ENCODE measurements at places on chromosomes 3 and 15. TPM values are rescaled to one million over a fixed set of nuclear protein-coding genes. Genes with fewer than 3 reads are reported as not detected.

TRIM42 gene
- not detected for total RNA-seq

CYP1A1 gene
- total RNA-seq = 1.1 TPM

ASB14 gene
- total RNA-seq = not detected

CSPG5 gene
- total RNA-seq = 0.29 TPM

ANP32A gene
- 190 TPM for total RNA-seq

CLDN18 gene
- total RNA-seq = not detected

DNA sequence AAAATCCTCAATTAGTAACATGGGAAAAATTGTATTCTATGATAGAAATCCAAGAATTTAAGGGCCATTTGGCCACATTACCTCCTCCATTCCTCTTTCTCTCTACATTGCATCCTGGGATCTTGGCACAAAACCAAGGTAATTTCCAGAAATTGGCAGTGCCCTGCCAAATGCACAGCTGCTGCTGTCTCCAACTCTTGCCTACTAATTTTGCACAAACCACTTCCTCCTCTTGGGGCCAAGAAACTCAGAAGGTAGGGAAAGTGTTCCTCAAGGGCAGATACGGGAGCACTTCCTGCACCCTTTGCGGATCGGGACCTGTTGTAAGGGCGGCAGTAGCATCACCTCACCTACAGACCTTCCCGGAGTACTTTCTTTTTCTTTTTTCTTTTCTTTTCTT is 57.8 kb downstream of the MAP3K13 start:
- no peak for DNase-seq

DNA sequence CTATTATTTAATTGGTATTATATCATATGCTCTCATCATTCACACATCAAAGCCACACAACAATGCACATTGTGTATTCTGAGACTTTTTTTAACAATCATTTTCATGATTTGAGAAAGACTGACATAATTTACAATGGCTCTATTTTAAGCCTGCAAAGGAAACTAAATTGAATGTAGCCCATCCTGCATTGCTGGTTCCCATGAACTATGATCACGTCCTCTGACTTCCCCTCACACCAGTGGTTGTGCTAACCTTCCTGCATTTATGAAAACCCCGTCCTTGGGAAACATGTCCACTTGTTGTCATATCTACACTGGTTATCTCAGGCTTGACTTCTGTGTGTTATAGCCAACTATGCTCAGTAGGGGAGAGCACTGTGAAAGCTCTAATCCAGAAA is 546.2 kb downstream of the MECOM start:
- no peak for DNase-seq

GRCh38 chr15:25710184-25710583 is 152.9 kb downstream of the ATP10A start:
- peak; percentile 61 for DNase-seq

DNA sequence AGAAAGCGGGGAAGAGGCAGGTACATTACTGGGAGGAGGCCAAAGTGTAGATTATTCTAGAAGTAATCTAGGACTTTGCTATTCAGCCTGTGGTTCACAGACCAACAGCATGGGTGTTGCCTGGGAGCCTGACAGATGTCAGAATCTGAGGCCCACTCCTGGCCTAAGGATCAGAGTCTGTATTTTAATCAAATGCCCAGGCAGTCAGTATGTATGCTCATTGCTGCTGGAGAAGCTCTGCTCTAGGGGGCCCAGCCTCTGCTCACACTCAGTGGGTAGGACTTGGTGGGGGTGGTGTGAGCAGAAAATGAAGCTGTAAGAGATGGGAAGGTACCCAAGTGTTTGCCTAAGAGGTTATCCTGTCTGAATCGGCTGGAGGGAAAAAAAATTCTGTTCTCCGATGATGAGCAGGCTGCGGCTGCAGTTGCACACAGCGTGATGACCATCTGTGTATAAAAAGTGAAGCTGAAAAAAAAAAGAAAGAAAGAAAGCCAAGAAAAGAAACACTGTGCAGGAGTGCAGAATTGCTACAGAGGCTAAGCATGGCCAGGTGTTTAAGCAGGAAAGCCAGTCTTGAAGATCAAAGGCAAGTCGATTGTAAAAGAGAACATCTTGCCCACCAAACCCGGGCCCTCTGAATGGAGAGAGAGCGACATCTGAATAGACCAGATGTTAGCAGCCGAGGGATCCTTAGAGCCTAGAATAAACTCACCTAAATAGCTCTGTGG is 65.2 kb downstream of the EIF4E3 start:
- no peak for DNase-seq

DNA sequence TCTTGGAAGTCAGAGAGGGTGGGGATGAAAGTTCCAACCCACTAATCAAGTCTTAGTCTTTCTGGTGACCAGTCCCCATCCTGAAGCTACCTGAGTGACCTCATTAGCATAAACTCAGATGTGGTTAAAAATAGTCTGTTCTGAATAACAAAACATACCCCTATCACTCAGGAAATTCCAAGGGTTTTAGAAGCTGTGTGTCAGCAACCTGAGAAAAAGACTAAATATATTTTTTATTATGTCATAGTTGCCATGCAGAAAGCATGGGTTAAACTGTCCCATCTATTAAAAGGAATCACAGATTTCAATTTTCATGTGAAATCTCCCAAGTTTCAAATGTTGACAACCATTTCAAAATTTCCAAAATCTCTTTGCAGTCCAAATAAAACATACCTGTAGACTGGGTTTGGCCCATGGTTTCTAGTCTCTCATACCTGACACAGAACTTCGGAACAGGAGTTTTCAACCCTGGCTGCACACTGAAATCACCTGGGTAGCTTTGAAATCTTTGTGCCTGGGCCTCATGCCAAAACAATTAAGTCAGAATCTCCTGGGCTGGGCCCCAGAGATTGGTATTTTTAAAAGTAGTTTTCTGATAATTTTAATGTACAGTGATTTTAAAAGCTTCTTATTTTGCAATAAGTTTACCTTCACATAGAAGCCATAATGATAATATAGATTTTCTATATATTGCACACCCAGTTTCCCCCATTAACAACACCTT is 476.3 kb downstream of the RBMS3 start:
- DNase-seq = no peak

GRCh38 chr3:71045917-71046282 is 537.6 kb downstream of the FOXP1 start:
- DNase-seq = peak; percentile 59

DNA sequence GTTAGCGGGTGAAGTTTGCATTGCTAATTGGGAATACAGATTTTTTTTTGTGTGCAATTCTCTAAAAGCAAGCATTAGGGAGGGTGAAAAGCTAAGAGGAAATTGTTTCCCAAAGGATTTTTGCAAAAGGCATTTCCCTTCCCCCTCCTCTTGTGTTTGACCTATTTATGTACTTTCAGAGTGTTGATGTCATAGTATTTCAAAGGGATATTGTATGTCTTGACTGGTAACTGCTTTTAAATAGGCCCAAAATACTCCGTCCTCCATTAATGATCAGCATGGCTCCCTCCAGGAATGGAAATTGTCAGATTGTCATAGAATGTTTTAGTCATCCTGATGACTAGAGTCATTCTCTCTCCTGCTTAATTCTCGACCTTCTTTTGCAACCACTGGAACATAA is 32.4 kb downstream of the TRIM71 start:
- DNase-seq = no peak

- no peak for DNase-seq
These were observed 35.5 kb downstream of the PTH1R start for GRCh38 chr3:46912986-46913385.

DNA sequence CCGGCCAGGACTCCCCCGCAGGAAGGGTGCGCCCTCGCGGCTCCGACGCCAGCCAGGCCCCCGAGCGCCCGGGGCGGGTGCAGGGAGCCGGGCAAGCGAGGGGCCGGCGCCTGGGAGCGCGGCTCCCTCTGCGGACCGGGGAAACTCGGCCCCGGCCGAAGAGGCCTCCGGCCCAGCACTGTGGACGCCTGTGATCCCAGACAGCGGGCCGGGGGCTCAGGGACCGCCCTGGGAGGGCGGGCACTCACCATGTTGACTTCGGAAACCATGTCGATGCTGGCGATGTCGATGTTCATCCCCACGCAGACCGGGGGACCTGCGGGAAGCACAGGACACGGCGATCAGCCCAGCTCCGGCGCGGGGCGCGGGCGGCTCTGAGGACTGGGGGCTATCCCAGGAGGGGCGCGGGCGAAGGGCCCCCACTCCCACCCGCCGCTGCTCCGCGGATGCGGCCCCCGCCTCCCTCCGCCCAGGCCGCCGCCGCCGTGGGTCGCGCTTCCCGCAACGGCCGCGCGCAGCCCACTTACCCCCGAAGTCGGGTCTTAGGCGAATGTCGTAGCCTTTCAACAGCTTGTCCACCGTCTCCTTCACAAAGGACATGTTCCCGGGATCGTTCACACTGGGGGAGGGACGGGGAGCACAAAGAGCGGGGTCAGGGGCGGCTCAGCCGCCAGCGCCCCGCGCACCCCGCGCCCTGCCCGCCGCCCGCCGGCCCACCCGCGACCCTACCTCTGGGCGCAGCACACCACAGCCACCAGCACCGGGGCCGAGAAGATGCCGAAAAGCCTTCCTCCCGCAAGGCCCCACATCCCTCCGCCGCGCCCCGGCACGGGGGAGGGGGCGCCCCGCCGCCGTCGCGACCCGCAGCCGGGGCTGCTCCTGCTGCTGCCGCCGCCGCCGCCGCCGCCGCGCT is at the start of gene GABRB3:
Gene GABRB3, minus strand, starts transcription at position 913 of the 913 bp plus-strand sequence.
- DNase-seq = no peak

DNA sequence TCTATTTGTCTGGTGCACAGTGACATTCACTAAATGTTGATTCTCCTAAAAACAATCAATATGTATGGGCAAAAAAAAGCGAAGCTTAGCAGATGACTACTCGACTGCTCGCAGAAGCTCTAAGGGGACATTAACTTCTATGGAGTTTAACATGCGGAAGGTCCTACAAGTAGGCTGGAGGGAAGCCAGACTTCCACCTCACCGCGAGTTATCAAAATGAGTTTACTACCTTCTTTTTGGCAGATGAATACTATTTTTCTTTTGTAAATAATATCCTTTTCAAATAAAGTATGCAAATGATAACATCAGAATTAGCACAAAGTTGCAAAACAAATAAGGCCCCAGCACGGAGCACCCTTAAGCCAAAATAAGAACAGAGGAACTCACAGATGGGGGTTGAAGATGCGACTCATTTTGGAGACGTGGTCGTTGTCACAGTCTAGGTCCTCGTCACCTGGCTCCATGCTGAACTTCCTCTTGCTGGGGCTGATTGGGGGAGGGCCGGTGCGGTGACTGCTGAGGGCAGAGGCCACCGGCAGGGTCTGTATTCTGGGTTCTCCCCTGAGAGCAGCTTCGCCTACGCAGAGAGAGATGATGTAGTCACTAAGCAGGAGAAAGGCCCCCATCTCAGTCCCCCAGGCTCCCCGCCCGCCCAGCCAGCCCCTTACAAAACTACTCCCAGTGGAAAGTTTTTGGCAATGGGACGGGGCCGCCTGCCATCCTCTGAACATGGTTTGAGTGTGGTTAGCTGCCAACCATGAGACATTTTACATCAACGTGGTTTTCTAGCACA is 42.1 kb downstream of the VGLL4 start:
- DNase-seq = no peak

DNA sequence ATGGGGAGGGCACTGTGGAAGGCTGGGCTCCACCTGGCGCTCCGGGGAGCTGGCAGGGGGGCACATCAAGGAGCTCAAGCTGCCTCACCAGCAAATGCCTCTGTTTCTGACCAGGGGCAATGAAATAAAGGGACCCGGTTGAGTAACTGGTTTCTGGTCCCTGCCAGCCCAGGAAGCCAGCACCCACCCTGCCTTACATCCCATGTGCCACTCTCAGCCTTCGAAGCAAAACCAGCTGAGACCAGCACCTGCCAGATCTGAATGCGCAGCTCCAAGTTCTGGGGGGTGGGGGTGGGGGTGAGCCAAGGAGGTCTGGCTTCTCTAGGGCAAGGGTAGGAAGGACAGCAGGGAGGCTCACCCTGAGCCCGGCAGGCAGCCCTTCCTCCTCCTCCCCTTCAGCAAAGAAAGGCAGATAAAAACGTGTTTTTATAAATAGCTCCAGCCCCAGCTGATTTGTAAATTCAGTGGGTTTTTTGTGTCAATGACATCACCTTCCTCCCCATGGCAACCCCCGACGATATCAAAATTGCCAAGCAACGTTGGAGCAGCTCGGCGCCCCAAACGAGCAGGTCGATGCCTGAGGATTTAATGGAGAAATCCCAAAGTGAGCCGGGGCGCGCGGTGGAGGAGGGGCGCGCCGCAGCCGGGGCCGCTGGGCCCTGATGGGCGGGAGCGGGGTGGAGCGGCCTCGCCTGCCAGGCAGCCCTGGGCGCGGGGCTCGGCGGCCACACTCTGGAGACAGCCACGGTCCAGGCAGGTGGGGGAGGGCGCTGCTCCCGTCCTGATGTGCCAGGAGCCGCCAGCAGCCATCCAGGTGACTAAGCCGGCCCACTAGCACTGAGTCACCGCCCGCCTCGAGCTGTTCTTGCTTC is at the start of gene PAK6:
Gene PAK6, plus strand, starts transcription at position 532 of the 872 bp plus-strand sequence. CDS start 25,723 bp downstream, outside the sequence.
- peak; percentile 63 for DNase-seq

- no peak for DNase-seq
These were observed 115.1 kb downstream of the AKAP13 start for GRCh38 chr15:85495544-85495943.

DNA sequence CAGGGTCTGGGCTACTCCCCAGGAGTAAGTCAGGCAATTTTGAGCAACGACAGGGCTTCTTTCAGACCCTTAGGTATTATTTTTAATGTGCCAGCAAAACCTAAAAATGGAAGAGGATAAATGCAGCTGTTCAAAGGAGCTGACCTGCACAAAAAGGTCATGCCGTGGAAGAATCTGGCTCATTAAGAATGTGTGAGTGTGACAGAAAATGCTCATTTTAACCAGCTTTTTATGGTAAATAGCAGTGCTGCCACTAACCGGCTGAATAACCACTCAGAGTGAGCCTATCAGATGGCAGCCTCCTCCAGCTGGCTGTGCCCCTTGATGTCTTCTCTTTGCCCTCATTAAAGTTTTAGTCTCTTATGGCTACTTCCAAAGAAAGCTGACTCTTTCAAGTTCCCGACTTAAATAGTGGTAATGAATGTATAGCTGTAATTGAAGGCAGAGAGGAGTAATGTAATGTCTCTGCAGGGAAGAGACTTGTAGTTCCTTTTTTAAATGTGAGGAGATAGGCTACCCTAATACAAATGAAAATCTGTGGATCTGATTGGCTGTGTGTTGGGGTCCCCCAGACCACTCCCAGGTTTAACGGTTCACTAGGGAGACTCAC is 9.5 kb upstream of the FSTL1 start:
- no peak for DNase-seq

- no peak for DNase-seq
These were observed 367.6 kb upstream of the PLSCR5 start for GRCh38 chr3:146972726-146973125.

GRCh38 chr15:88255087-88255483 is 1.5 kb downstream of the NTRK3 start:
- peak; percentile 13 for DNase-seq

GRCh38 chr15:87416591-87417257 is 839.8 kb downstream of the NTRK3 start:
- DNase-seq = no peak

All from activated CD4-positive, alpha-beta memory T cell treated with anti-CD3 and anti-CD28 coated beads for 36 hours (primary cell).